ENCODE measurements at places on chromosomes 12 and 14.
A peak's percentile ranks its signal among the peaks of the same experiment; 100 is the strongest.

GRCh38 chr12:16669756-16670155 is 63.8 kb upstream of the LMO3 start:
- no peak for DNase-seq

- DNase-seq, result no peak
Measured at GRCh38 chr12:49910331-49911212, 6.9 kb upstream of the FAIM2 start.

GRCh38 chr12:15996254-15996653 is 85.1 kb downstream of the DERA start:
- DNase-seq, result no peak

- DNase-seq, result no peak
Measured at GRCh38 chr12:34208331-34209258, 186.3 kb downstream of the ALG10 start.

GRCh38 chr12:39392154-39392925 is 50.6 kb downstream of the KIF21A start:
- DNase-seq, result no peak

- DNase-seq, result peak; percentile 81
Measured at GRCh38 chr12:123761841-123762714, at the start of gene DNAH10. TSS of gene DNAH10 (plus strand) at chr12:123762301. CDS start at chr12:123762337, 36 bp downstream.

- no peak for DNase-seq
Measured at GRCh38 chr14:102652194-102652593, 59.7 kb downstream of the RCOR1 start.

All from activated CD8-positive, alpha-beta memory T cell treated with anti-CD3 and anti-CD28 coated beads, Interleukin-2, amount 50 U/mL, for 48 hours (primary cell).